GM12864 (cell line): ENCODE measurements at places on chromosomes 1 and 21.

- DNase-seq = no peak
Measured at GRCh38 chr21:31988492-31989290, 115.9 kb downstream of the HUNK start.

- no peak for DNase-seq
Measured at GRCh38 chr1:167937709-167938010, 788 bp upstream of the MPC2 start.

DNA sequence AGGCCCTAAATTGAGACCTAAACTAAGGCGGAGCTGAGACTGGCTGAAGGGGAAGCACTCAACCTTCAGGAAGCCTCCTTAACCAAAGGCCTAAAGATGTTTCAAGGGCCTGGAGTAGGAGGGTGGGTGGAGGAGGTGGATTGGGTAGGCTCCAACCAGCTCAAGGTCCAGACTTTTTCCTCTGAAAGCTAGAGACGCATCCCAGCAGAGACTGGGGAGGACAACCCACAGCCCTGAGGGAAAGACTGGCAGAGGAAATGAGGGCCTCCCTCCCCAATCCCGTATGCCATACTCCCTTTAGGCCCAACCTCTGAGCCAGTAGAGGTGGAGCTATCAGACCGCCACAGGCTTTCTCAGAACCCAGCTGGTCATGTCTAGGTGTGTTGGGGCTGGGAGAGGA, 1.1 kb downstream of the ECM1 start:
- DNase-seq = no peak

GRCh38 chr1:208423526-208423925, 179.3 kb upstream of the PLXNA2 start:
- no peak for DNase-seq

DNA sequence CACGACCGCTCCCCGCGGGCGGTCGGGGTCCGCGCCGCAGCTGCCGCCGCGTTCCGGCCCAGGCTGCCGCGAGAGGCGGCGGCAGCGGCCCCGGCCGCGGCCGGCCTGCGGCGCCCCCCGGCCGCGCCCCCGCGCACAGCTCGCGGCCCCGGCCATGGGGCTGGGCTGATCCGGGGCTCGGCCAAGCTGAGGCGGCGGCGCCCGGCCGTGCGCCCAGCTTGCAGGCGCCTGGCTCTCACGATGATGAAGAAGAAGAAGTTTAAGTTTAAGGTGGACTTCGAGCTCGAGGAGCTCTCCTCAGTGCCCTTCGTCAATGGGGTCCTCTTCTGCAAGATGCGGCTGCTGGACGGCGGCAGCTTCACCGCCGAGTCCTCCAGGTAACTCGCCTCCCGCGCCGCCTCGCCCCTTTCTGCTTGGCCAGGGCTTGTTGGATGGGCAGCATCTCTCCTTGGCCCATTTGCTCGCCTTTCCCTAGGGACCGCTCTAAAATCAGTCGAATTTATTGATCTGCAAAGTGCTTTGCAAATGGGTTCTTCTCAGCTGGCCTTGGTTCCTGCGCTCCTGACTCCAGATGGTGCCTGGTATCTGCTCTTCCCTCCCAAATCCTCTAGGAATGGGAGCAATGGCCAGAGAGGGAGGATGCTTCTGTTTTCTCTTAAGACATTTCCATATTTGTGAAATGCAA, 431 bp downstream of the EEIG2 start:
- DNase-seq = no peak

DNA sequence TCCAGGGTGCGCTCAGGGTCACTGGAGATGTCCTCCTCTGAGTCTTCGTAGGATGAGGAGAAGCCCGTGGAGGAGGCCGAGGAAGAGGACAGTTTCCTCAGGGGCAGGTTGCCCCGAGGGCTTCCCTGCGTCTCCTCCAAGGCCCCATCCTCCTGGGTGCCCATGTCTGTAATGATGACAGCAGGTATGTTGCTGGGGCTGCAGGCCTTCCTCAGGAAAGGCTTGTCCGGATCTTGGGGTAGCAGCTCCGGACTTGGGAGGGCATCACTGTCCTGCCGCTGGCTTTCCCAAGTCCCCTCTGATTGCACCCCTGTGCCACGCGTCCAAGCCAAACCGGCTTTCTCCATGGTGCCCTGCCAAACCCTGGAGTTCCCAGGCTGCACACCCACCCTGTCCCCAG, 3.5 kb downstream of the ITPKB start:
- DNase-seq = no peak

DNA sequence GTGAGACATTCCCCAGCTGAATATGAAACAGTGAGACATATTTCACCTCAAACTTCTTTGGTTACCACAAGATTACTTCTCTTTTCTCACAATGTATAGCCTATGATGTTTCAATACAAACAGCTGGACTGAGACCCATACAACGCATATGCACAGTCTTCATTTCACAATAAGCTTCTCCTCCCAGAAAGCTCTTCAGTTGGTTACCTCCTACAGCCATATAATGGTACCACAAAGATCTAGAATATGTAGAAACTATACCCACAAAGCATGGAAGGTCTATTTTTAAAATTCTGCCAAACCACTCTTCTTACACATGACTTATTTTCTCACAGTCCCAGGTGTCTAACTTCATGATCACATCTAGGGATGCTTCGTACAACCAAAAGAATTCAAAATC, 70.8 kb downstream of the JAK1 start:
- DNase-seq = no peak

DNA sequence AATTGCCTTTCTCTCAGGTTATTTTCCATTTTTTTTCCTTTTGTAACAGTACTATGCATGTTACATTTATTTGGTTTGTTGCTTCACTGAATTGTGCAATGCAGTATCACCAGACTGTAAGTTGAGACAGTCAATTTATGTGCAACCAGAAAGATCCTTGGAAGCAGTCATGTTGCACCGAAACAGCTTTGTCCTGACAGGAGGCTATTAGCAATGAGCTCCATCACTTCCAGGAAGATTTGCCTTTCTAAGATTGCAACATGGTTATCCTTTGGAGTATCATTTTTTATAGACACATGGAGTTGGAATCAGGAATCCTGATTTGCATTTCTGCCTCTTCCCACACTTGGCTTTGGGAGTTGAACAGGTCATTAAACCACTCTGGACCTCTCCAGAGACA, 84.5 kb upstream of the ST6GALNAC5 start:
- DNase-seq = no peak

DNA sequence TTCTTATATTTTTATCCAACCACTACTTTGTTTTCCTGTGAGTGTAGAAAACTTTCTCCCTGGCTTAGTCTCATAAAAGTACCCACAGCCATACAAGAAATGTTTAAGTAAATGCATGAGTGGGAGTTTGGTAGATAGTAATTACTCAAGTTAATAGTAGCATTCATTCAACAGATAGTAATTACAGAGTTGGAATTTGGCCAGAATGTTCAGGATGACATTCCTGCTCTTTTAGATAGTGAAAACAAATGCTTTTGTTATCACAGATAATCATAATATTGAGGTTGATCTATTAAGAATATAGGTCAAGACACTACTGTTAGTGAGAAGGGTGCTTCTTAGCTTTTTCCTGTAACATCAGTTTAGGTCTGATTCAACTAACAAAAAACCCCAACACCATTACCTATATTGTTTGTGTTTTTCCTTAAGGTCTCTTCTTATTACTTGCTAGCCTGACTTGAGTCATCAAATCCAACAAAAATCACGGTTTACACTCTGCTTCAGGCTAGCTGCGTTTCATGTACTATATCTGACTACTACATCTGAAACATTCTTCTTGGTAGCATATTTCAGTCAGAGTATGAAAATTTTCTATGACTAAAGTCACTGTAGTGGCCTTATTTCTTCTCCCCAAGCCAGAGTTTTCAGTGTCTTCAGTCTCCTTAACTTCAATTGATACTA, 163.7 kb downstream of the HS2ST1 start:
- no peak for DNase-seq

- DNase-seq = no peak
Measured at GRCh38 chr21:38500073-38500472, 1.8 kb upstream of the ERG start.
